NCI-H2171 (cell line): ENCODE measurements at places on chromosomes 12 and 14.
A peak's percentile ranks its signal among the peaks of the same experiment; 100 is the strongest.

- peak; percentile 61 for DNase-seq
Measured at GRCh38 chr14:74478996-74479635, 14.0 kb downstream of the NPC2 start.

- no peak for DNase-seq
Measured at GRCh38 chr12:2179953-2180736, 127.4 kb downstream of the CACNA1C start.

DNA sequence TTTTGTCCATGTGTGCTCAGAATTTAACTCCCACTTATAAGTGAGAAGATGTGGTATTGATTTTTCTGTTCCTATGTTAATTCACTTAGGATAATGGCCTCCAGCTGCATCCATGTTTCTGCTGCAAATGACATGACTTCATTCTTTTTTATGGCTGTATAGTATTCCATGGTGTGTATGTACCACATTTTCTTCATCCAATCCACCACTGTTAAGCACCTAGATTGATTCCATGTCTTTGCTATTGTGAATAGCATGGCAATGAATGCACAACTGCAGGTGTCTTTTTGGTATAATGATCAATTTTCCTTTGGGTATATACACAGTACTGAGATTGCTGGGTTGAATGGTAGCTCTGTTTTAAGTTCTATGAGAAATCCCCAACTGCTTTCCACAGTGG lies 657.7 kb downstream of the ETNK1 start:
- no peak for DNase-seq

GRCh38 chr12:104750061-104750460 lies 208.0 kb downstream of the SLC41A2 start:
- DNase-seq, result no peak

- DNase-seq, result no peak
Measured at GRCh38 chr14:69891422-69891821, 12.2 kb downstream of the SMOC1 start.

- no peak for DNase-seq
Measured at GRCh38 chr12:45010059-45010458, 40.8 kb downstream of the DBX2 start.
